ENCODE measurements at places on chromosomes 7 and 10.

DNA sequence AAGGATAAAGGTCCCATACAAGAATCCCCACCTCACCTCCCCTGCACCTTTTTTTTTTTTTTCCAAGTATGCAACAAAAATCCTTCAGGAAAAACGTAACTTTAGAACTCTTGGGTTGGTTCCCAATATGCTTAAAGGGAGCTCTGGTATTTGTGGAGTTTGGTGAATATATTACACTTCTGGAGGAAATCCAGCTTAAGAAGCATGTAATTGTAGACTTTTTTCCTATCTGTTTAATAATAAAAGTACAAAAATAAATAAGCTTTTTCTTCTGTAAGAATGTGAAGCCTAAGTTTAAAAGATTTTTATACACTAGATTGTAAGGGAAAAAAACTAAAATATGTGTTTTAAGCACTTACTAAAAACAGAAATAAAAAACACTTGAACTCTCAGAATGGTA, 102.3 kb downstream of the SORBS1 start:
- DNase-seq: no peak

DNA sequence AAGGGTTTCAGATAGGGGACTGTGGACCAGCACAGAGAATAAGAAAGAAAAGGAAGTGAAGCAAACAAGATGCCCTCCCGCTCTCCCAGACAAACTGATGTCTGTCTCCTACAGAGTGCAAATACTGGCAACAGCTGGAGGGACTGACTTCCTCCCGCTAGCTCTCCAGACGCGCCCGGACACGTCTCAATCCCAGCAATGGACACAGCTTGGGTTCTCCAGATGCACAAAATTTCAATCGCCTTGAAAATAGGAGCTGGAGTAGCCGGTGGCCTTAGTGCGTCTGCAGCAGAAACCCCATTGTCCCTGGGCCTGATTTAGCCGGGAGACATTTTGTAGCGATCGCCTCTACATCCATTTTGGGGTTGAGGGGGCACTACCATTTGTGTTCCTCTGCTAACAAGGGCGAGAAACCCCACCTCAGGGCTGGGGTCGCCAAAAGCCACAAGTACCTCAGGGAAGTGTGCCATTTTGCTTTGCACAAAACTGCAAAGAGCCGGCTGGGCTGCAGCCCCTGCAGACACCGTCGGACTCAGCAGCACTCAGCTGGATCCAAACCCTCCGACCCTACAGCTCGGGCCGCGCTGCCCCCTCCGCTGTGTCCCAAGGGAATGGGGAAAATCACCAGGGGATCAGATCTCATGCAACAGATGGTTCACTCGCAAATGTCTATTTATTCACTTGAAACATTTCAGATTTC, 5.9 kb downstream of the CPA2 start:
- DNase-seq: no peak

DNA sequence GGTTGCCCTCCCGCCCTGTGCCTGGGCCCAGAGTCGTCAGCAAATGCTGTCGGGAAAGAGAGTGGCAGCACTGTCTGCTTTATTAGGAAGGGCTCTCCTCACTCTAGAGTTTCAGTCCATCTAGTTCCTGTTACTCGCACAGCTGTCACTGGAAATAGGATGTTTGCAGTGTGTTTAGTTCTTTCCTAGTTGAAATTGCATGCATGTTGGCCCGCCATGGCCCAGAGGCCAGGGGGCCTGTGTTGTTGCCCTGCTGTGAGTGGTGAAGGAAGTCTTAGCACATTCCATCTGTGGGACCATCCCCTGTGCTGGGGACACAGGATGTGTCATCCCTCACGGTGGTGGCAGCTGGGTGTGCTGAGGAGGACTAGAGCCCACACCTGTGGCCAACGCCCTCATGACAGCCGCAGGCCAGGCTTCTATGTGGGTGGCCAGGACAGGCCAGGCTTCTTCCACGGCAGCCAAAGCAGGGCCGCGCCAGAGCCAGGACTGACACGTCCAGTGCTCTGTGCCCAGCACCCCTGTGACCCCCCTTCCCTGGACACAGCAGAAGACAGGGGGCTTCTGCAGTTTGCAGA, 45.4 kb downstream of the ZNF467 start:
- no peak for DNase-seq

DNA sequence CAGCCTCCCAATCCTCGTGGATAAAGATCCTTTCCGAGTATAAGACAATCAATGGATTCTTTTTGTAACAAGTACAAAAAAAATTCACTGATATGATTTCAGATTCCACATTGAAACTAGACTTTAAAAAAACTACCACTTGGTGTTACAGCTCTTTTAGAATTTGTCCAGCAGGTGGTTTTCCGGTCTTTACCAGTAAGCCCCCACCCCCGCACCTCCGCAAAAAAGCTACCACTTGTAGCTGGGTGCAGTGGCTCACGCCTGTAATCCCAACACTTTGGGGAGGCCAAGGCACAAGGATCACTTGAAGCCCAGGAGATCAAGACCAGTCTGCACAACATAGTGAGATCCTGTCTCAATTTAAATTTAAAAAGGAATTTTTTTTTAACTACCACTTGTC, 19.8 kb downstream of the IGF2BP3 start:
- no peak for DNase-seq

- DNase-seq: no peak
These were observed 1.4 kb downstream of the HPS1 start for GRCh38 chr10:98445200-98445812.

GRCh38 chr7:99019523-99020412, 124.1 kb downstream of the SMURF1 start:
- no peak for DNase-seq

DNA sequence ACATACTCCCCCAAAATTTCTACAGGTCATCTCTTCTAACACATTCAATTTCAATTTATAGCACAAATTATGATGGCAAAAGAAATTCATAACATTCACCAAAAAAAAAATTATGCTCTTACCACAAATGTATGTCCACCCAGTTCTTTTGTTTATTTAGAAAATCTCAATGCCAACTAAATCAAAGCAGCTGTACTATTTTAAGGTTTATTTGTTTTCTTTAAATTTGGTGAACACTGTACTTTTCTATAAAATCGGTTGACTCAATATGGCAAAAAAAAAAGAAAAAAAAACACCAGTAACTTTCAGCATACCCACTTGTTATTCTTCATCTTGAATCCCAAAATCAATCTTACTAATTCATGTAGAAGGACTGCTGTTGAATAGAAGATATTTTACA, 225.7 kb downstream of the AGMO start:
- no peak for DNase-seq

DNA sequence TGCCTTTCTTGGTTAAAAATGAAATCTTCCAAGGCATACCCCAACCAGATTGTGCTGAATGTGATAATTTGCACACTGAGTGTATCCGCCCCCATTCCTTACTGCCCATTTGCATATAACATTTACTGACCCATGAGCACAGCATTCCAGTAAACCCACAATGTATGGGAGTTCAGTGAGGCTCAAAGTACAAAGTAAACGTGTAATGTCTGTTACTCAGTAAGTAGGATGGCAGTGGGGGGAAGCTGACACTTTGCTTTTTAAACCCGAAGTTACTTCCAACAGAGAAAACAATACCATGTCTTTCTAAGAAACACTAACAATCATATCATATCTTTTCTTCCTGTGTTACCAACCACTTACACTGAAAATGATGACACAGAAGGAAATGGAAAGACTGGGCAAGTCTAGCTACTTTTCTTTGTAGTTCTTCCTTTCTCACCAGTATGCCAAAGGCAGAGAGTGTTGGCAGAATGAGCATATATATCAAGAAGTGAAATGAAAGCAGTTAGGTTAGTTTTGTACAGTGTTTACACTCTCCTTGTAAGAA, 27.1 kb upstream of the SOSTDC1 start:
- no peak for DNase-seq

DNA sequence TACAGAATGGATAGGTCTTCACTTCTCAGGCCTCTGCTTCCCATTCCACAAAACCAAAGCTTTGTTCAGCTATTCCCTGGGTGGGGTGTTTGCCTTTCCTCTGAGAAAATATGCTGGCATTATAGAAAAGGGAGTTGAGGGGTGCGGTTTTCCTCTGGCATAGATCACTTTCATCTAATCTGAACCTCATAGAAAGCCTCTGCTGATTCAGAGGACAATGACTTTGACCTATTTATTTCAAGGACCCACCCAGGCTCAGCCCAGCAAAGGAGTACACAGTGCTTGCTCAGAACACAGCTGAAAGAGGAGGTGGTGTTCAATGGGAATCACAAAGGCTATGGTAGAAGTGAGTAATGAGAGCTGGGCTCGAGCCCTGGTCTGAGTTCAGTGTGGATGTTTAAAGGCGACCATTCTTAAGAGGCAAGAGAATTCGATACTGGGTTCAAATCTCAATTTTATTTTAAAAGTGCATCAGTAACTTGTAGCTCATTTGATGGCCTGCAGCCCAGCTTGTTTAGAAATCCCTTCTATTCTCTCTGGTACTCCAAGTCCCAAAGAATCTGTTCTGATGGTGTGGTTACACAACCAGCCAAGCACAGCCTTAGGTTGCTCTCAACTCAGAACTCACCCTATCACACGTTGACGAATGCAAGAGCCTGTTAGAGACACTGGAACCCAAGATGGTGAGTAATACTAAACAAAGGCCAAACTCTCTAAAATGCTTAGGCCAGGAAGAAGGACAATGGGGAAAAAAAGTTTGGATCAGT, 1012.8 kb downstream of the LRMDA start:
- DNase-seq: no peak
